ENCODE measurements at places on chromosomes 1 and 21.

GRCh38 chr1:178725466-178726086, 532 bp downstream of the RALGPS2 start:
- peaks cover 3% of the 10 kb centered on the region for H3K4me1 ChIP-seq
- H3K27me3 ChIP-seq: no peaks in the 10 kb centered on the region
- no peaks in the 10 kb centered on the region for H3K36me3 ChIP-seq
- H3K4me3 ChIP-seq: peak overlapping the region; percentile 99
- peak; percentile 66 for DNase-seq
- peak overlapping the region; percentile 81 for H3K27ac ChIP-seq

DNA sequence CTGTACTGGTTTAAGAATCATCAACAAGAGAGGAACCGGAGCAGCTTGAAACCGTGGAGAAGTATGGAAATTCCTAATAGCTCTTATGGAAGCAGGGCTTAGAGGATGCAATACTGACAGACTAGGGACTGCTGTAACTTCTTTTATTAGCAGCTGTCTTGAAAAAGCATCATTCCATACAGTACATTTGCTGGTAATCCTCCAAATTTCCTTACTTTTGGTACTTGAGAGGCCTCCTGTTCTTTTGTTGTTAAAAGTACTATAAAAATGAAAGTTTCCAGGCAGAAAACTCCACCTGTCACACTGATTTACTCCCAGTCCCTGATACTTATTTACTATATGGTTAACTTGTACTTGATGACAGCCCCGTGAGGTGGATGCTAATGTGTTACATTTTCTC, 7.7 kb downstream of the OMA1 start:
- no peaks in the 10 kb centered on the region for H3K36me3 ChIP-seq
- H3K4me1 ChIP-seq: peaks cover 20% of the 10 kb centered on the region
- peak overlapping the region; percentile 15 for H3K4me3 ChIP-seq
- H3K27ac ChIP-seq: peak overlapping the region; percentile 66

DNA sequence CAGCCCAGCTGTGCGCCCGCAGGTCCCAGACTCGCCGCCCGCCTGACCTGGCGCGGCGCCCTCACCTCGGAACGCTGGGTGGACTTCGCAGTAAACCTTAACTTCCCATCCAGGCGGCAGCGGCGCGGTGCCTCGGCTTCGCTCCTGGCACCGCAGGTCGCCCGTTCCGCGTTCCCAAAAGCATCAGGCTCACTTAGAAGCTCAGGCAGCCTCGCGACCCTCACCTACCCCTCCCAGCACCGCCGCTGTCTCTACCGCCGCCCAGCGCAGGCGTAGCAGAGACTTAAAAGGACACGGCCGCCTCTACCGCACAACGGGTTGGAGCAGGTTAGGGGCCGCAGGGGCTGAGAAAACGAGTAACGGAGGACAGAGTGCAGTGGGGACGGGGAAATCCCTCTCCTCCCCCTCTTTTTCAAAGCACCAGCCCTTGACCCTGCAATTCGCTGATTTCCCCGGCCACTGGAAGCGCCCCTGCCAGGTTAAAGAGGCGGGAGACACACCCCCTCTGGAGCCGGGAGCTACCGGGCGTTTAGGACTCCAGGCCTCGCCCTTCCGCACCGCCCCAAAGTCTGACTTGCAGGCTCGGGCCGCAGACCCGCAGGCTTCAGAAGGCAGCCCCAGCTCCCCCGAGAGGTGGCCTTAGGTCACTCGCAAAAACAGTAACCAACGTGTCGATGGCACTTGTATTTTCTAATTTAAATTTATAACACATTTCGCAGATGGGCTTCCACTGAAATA, 328.5 kb downstream of the FAM72C start:
- no peak overlapping the region for H3K27ac ChIP-seq
- H3K36me3 ChIP-seq: no peaks in the 10 kb centered on the region
- DNase-seq: no peak
- peaks cover 18% of the 10 kb centered on the region for H3K27me3 ChIP-seq
- no peak overlapping the region for H3K4me3 ChIP-seq

- peaks cover 29% of the 10 kb centered on the region for H3K4me1 ChIP-seq
- no peak for DNase-seq
- H3K27me3 ChIP-seq: no peaks in the 10 kb centered on the region
- peak overlapping the region; percentile 95 for H3K27ac ChIP-seq
Observed at GRCh38 chr21:32414579-32415358, 2.3 kb downstream of the EVA1C start.

GRCh38 chr1:16449666-16450065, 9.1 kb downstream of the NECAP2 start:
- H3K27me3 ChIP-seq: no peaks in the 10 kb centered on the region
- H3K4me1 ChIP-seq: no peaks in the 10 kb centered on the region
- DNase-seq: no peak
- H3K36me3 ChIP-seq: peaks cover 83% of the 10 kb centered on the region
- H3K4me3 ChIP-seq: no peak overlapping the region

GRCh38 chr1:71676979-71677925, 596.4 kb upstream of the ZRANB2 start:
- no peak for DNase-seq
- no peaks in the 10 kb centered on the region for H3K27me3 ChIP-seq
- H3K4me1 ChIP-seq: no peaks in the 10 kb centered on the region
- H3K4me3 ChIP-seq: no peak overlapping the region
- H3K27ac ChIP-seq: no peak overlapping the region

DNA sequence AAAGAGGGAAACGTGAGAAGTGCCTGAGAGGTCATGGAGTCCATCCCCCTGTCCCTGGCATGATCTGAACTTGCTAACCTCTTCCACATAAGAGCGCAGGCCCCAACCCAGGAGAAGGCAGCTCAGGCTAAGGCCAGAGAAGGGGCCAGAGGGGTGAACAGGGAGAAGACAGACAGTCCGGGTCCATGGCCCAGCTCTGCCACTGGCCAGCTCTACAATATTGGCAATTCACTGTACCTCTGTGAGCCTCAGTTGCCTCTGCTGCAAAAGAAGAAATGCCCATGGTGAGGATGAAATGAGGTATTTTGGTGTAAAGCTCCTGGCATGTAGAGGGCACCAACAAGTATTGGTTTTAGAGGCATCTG, 72.3 kb downstream of the CAMK2N1 start:
- no peaks in the 10 kb centered on the region for H3K4me1 ChIP-seq
- H3K27me3 ChIP-seq: peaks cover 10% of the 10 kb centered on the region
- H3K27ac ChIP-seq: no peak overlapping the region
- no peaks in the 10 kb centered on the region for H3K36me3 ChIP-seq
- no peak for DNase-seq

DNA sequence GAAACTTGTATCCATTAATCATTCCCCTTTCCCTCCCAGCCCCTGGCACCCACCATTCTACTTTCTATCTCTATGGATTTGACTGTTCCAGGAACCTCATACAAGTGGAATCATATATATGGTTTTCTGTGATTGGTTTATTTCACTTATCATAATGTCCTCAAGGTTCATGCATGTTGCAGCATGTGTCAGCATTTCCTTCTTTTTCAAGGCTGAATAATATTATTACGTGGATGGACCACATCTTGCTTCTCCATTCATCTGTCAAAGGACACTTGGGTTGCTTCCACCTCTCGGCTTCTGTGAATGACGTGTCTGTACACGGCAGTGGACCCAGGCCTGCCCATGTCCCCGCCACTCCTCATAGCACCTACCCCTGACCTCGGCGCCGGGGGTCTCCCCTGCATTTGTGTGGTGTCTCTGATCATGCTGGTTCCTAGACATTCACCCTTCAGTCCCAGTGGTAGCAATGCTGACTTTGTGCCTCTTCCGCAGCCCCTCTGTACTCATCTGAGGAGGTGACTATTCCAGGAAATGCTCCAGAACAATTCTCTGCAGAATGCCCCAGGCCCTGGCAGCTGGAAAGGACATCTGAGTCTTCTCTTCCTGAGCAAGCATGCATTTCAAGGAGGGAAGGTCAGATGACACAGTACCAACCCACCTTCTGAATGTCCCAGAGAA, 136.9 kb downstream of the PSMG1 start:
- peak; percentile 30 for DNase-seq
- no peak overlapping the region for H3K27ac ChIP-seq
- H3K4me1 ChIP-seq: peaks cover 9% of the 10 kb centered on the region

DNA sequence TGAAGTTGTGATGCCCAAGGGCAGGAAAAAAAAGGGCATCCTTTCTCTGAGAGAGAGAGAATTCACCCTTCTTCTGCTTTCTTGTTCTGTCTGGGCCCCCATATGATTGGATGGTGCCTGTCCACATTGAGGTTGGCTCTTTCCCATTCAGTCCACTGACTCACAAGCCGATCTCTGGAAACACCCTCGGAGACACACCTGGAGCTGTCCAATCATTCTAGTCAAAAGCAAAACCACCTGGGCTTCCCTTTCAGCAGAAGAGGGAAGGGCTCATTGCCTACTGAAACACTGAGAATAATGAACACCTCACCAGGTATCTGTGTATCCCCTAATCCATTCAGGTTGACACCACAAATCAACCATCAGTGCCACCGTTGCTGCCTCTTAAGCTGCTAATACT, 103.7 kb upstream of the GNG12 start:
- no peak overlapping the region for H3K4me3 ChIP-seq
- no peaks in the 10 kb centered on the region for H3K27me3 ChIP-seq
- no peak overlapping the region for H3K27ac ChIP-seq
- H3K36me3 ChIP-seq: no peaks in the 10 kb centered on the region

- peaks cover 23% of the 10 kb centered on the region for H3K4me1 ChIP-seq
- no peak overlapping the region for H3K4me3 ChIP-seq
- DNase-seq: no peak
- H3K36me3 ChIP-seq: no peaks in the 10 kb centered on the region
- H3K27ac ChIP-seq: no peak overlapping the region
- no peaks in the 10 kb centered on the region for H3K27me3 ChIP-seq
Observed at GRCh38 chr1:172926070-172926469, 124.7 kb downstream of the TNFSF18 start.

DNA sequence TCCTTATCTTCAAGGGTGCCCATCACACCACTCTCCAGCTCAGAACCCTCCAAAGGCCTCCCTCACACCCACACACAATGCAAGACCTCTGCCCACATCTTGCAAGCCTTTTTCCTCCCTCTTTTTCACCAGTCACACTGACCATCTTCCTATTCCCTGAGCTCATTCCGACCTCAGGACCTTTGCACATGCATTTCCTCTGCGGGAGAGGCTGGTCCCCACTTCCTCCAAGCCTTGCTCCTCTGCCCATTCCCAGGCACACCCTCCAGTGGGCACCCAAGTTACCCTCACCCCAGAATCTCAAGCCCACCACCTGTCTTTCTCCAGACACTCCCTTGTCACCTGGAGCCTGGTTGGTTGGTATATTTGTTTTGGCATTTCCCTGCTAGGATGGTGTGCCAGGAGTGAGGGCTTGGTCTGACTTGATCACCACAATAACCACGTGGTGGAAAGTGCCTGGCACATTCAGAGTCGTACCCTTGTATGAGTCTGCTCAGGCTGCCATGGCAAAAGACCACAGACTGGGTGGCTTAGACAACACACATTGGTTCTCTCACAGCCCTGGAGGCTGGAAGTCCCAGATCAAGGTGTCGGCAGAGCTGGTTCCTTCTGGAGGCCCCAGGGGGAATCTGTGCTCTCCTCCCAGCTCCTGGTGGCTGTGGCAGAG, 13.2 kb downstream of the MX2 start:
- no peak for DNase-seq
- H3K4me1 ChIP-seq: no peaks in the 10 kb centered on the region
- H3K36me3 ChIP-seq: no peaks in the 10 kb centered on the region
- H3K4me3 ChIP-seq: no peak overlapping the region
- peaks cover 9% of the 10 kb centered on the region for H3K27me3 ChIP-seq

DNA sequence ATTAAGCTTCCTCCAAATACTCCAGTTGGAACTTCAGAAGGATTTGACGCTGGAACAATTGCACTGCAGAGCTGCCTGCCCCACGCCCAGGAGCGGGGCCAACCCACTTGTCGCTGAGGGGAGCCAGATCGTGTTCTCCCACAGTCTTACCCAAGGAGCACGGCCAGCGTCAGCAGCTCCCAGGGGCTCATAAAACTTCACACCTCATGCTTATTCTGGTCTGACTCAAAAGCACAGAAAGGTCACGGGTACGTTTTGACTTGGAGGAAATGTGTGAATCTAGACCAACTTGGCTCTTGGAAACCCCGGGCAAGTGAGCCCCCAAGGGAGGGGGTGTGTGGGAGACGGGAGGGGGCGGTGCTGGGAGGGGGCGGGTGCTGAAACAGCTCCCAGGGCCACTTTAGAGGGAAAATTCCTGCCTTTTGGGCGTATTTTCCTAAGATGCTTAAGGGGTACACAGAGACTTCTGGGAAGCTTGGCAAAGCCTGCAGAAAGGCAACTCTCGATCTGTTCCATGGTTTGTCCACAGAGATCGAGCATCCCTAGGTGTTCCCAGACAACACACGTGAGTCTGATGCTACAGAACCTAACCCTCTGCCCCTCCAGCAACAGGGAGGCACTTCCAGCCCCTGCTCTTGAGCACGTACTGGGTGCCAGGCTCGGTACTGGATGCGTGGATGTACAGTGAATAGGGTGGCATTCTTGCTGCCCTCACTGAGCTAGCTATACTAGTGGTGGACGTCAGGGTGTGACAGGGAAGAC, 98.9 kb downstream of the DHRS3 start:
- H3K4me3 ChIP-seq: no peak overlapping the region
- H3K27ac ChIP-seq: peak overlapping the region; percentile 85
- no peaks in the 10 kb centered on the region for H3K36me3 ChIP-seq
- H3K4me1 ChIP-seq: peaks cover 19% of the 10 kb centered on the region
- peak; percentile 97 for DNase-seq

DNA sequence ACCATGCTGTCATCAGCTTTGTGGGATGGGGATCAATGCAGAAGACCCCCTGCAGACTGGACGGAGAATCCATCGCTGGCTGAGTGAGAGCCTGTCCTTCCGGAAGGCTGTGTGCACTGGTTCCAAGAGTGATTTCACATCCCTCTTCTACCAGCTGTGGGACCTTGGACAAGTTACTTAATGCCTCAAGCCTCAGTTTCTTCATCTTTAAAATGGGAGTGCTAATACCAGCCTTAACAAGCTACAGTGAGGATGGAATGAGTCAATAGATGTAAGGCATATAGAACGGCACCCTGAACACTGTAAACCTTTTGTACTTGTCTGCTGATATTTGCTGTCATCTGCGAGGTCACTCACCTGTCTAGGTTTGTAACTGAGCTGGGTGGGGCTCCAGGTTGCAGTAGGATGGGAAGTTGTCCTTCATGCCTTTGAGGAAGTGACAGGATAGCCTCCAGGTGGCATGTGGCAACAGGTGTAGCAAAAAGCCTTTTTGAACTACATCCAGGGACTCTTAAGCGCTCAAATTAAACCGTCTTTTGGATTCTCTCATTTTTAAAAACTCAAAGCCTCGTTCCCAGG, 27.5 kb downstream of the TMEM51 start:
- no peaks in the 10 kb centered on the region for H3K4me1 ChIP-seq
- DNase-seq: no peak
- no peaks in the 10 kb centered on the region for H3K36me3 ChIP-seq

DNA sequence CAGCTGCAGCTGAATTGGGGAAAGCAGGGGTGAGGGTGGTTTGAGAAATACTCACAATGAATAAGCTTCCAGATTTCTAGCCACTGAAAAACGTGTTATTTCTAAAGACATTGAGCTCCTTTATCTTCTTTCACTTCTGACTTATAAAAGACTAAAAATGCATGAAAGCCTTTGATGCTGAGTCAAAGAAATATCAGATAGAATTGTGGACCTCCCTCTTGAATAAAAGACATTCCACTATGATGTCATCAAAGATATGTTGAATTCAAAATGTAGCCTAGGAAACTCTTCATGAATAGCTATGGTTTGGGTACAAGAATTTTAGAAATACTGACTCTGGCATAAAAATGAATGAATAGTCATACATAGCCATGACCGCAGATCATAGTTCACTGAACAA, 44.7 kb upstream of the COL24A1 start:
- H3K4me1 ChIP-seq: no peaks in the 10 kb centered on the region
- H3K27me3 ChIP-seq: no peaks in the 10 kb centered on the region
- no peak overlapping the region for H3K4me3 ChIP-seq
- H3K27ac ChIP-seq: no peak overlapping the region
- no peaks in the 10 kb centered on the region for H3K36me3 ChIP-seq

- no peaks in the 10 kb centered on the region for H3K4me1 ChIP-seq
- no peak overlapping the region for H3K27ac ChIP-seq
- no peak overlapping the region for H3K4me3 ChIP-seq
Observed at GRCh38 chr1:231827337-231828105, 200.9 kb downstream of the DISC1 start.
